ENCODE measurements at places on chromosomes 5 and 9.

- no peak for DNase-seq
These were observed 148.4 kb downstream of the TTLL11 start for GRCh38 chr9:121944711-121945191.

GRCh38 chr5:105392710-105393149 is 1830.1 kb upstream of the NUDT12 start:
- DNase-seq: no peak

- no peak for DNase-seq
These were observed 38.5 kb upstream of the SLC44A1 start for GRCh38 chr9:105205787-105206495.

- DNase-seq: no peak
These were observed 14.0 kb upstream of the MLANA start for GRCh38 chr9:5876711-5877110.

DNA sequence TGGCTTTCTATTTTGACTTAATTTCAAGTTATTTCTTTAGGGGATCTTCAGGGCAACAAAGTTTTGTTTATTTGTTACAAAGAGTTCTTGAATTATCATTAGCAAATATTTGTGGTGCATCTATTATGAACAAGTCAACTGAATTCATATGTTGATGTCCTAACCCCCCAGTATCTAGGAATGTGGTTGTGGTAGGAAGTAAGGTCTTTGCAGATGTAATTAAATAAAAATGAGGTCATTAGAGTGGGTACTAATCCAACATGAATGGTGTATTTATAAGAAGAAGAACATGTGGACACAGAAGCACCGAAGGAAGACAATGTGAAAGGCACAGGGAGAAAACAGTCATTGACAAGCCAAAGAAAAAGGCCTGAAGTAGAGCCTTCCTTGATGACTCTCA is 474.0 kb upstream of the DAB2 start:
- DNase-seq: no peak

DNA sequence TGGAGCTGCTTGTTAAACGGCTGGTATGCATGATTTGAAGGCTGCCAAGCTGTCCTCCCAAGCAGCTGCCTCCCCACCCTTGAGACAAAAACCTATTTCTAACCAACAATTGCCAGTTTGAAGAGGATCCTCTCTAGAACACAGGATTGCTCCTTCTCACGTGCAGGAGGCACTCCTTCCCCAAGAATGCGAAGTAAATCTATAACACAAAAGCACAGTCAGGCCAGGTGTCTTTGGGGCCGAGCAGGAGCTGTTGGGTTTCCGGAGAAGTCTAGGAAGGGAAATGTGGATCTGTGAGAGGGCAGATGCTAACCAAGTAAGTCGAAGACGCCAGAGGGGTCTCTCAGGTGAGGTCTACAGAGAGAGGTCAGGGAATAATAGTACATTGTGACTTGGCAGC is 35.4 kb upstream of the GNPDA1 start:
- DNase-seq: no peak

- peak; percentile 85 for DNase-seq
These were observed 22.8 kb downstream of the SMIM3 start for GRCh38 chr5:150801117-150801927.

- no peak for DNase-seq
These were observed 356.7 kb downstream of the TMEM167A start for GRCh38 chr5:82720213-82721086.

DNA sequence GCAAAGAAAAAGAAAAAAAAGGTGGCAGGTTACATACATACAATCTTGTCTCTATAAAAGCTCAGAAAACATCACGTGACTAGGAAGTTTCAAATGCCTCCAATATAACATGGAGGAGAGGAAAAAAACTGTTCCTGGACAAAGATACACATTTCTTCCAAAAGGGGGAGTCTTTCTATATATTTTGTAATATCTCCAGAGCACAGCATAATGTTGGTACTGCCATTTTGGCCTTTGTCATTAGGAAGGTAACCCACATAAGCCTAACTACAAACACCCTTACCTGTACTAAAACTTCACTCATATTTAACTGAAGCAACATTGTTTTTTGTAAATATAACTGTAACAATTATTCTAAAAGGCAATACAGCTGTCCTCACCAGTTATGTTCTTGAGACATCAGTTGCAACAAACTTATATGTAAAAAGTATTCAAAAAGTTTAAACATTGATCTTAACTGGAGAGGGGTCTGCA is 1.2 kb upstream of the BTF3 start:
- peak; percentile 88 for DNase-seq

DNA sequence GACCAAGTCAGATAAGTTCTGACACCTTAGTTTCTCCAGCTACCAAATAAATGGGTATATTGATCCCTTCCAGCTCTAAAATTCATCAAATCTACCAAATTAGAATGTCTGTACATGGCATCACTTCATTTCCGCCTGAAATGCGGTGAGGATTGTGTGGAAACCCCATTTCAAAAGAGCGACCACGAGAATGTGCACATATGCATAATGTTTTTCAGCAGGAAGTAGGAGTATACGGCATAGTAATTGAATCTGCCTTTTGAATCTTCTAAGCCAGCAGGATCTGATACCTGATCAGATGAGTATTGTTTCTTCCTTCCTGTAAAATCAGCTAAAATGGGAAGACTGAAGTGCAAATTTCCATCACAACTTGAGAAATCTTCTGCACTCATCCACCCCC is 418.6 kb downstream of the TMEM38B start:
- no peak for DNase-seq

DNA sequence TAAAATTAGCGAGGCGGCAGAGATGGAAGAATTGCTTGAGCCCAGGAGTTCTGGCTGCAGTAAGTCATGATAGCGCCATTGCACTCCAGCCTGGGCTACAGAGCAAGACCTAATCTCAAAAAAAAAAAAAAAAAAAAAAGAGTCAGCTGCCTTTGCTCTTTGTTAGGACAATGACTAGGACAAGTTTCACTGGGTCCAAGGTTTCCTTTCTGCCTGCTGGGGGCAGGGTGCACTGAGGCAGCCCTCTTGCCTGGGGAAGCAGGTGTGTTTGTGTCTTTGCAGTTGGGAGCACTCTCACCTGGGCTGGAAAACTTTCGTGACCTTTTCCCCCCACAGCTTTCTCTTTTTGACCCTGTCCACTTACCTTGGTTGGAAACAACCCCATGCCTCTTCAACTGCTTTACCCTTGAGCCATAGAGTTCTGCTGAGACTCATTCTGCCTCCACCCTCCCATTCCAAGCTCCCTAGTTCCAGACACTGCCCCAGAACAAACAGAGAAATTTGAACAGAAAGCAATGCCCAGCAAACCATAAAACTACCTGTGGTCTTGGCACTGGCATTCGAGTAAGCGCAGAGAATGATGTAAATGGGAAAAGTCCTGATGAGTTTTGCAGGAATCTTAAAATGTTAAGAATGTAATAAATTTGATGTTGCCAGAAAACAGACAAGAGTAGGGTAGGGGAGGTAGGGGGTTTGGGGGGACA is 17.0 kb upstream of the MYO10 start:
- DNase-seq: no peak

GRCh38 chr9:78707481-78707991 is 410.6 kb downstream of the PSAT1 start:
- peak; percentile 77 for DNase-seq

GRCh38 chr9:7095058-7095457 is 337.3 kb downstream of the KDM4C start:
- DNase-seq: no peak

DNA sequence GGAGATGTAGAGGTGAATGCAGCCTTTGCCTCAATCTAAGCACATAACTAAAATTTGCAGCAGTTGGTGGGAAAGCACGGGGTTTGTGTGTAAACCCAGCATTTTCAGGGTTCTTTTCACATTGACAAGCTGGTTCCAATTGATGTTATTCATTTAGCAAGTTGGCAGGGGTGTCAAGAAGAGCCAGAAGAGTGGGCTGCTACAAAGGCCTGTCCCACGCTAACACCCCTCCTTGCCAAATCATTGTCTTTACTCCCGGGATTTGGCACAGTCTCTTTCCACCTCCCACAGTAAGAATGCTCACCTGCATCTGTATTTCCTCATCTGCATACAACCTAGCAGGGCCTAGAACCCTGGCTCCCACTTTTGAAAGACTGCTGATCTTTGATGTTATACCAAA is 11.8 kb downstream of the RGMB start:
- no peak for DNase-seq

- DNase-seq: peak; percentile 92
These were observed 732 bp downstream of the PRKAA1 start for GRCh38 chr5:40797273-40798011.

- peak; percentile 54 for DNase-seq
These were observed 353 bp upstream of the PAX5 start for GRCh38 chr9:37034305-37034937.

- DNase-seq: no peak
These were observed 49.1 kb downstream of the G3BP1 start for GRCh38 chr5:151820903-151821302.

DNA sequence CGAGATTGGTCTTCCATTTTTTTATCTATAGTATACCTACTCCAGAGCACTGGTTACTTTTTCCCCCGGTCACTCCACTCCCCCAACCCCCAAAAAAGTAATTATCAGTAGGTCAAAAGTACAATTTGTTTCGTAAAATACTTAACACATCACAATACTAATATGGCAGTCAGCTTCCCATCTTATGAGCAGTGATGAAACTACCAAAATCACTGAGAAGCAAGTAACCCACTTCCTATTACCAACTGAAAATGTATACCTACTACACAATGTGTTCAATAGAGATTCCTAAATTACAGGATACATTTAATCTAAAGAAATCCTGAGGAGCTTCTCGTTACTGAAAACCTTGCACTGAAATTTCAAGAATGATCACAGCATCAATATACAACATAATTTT is 1.9 kb downstream of the CERT1 start:
- DNase-seq: no peak

DNA sequence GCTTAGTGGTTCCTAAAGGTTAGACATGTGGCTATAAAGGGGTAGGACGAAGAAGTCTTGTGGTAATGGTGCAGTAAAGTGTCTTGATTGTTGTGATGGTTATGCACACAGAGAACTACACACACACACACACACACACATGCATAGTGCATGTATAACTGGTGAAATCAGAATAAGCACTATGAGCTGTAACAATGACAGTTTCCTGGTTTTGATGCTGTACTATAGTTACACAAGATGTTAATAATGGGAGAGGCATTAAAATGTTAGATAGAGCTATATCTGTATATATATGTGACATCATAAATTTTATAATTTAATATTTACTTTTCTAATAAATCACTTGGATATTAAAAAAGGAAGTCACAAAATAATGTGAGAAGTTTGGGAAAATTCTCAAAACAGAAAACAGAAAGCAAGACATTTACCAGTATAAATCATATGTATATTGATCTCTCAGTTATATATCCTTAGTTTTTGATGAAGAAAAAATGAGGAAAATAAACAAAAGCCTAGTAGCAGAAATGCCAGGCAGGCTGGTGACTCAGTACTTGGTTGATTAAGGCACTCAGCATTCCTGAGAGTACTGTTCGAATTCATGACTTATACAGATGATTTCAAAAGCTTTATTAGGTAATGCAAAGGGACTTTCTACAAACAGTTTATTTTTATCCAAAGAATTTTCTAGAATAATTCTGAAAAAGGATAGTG is 350.5 kb upstream of the DAB2 start:
- DNase-seq: no peak

- no peak for DNase-seq
These were observed 6.7 kb downstream of the N4BP3 start for GRCh38 chr5:178119915-178120606.

DNA sequence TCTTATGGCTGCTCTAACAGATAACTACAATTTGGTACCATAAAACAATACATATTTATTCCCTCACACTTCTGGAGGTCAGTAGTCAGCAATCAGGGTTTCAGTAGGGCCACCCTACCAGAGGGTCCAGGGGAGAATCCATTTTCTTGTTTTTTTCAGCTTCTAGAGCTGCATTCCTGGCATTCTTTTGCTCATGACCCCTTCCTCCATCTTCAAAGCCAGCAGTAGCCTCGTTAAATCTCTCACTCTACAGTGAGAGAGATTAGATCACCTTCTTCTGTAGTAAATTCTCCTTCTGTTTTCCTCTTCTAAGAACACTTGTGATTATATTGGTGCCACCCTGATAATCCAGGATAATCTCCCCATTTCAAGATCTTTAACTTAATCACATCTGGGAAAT is 187.4 kb downstream of the RFK start:
- no peak for DNase-seq

DNA sequence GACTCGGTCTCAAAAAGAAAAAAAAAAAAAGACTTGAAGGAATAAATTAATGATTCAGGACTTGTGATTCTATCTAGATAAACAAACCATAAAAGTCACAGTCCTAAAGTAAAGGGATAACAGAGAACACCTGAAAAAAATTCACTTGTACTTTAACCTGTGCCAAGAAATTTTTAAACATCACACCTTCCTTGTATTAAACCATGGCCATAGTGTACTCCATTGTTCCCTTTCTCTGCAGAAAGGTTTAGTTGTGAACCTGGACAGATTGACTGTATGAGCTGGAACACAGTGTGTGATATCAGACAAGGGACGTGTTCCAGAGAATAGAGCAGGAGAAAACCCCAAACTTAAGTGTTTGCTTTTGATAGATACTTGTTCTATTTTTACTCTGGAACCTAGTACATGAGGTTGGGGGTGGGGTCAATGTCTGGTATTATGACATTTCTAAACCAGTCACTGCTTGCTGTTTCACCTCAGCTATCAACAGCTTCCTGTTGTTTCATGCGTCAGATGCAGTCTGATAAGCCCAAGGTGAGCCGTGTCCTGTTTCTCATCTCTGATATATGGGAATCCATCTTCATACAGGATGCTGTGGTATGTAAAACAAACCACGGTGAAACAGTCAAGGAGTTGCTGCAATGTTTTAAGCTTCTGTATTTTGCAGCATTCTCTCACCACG is 62.5 kb upstream of the ITGA1 start:
- peak; percentile 61 for DNase-seq

GRCh38 chr9:112624711-112625707 is 92.9 kb downstream of the INIP start:
- DNase-seq: no peak

DNA sequence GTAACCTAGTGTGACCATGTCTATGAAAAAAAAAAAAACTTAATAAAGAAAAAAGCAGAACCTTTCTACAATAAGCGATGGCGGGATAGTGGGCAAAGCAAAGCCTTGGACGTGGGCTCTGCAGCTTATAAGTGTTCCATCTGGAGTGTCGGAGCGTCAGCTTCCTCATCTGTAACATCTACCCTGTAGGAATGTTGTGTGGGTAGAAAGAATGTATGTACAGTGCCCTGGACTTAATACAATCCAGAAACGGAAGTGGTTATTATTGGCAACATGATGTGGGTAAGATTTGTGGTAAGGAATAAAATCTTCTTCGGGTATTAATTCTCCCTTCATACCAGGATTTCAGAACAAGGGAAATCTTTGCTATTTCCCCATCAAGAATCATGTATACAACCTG is 66.5 kb downstream of the SEMA5A start:
- no peak for DNase-seq

DNA sequence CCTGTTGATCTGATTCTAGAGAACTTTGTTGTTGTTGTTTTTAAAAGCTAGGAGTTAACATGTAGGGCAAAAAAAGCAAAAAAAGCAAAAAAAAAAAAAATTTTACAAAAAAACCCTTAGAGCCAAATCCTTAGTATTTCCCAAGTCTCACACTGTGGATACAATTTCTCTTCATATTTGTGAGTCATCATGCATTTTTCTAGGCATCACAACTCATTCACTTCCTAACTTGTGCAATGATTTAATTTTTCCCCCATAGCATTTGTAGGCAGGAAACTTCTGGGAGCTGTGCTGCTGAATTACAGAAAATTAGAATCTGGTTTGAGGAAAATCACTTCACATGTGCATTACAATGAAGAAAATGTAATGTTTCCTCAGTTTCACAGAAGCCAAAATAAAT is 91.9 kb downstream of the MARCHF3 start:
- DNase-seq: no peak

GRCh38 chr9:128943832-128944620 is 3.4 kb downstream of the DOLK start:
- no peak for DNase-seq
